Ureter (tissue), 1 donor: ENCODE measurements at places on chromosomes 1 and 21. TPM values are rescaled to one million over a fixed set of nuclear protein-coding genes. Genes with fewer than 3 reads are reported as not detected.

- DNase-seq, result no peak
Measured at GRCh38 chr1:183209533-183210158, 23.6 kb downstream of the LAMC2 start.

- DNase-seq, result peak; percentile 27
Measured at GRCh38 chr21:46161633-46162592, 6.5 kb upstream of the FTCD start.

GRCh38 chr1:23627069-23627735, 64.4 kb upstream of the RPL11 start:
- no peak for DNase-seq

DNA sequence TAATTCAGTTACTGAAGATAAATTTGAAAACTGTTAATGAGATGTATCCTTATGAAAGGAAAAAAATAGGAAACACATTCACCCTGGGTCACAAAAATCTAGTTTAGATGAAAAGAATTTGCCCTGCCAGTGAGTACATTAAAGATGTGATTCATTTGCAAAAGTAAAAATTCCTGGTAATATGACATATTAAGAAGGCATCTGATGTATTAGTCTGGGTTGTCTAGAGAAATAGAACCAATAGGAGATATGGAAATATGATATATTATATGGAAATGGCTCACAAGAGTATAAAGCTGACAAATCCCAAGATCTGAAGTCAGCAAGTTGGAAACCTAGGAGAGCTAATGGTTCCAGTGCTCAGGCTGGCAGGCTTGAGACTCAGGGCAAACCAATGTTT, 153.8 kb downstream of the MRPL39 start:
- DNase-seq, result no peak

DNA sequence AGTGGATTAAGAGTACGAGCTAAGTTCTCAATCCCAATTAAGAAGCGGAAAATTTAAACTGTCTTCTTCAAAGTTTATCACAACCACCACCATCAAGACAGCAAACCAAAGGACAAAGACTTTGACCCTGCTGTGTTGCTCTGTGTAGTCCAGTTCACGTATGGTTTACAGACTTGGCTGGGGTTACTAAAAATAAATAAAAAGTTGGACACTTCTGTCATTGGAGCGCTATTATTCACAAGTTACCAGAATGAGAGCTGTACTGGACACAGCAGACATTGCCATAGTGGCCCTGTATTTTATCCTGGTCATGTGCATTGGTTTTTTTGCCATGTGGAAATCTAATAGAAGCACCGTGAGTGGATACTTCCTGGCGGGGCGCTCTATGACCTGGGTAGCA, 21.6 kb downstream of the MRPS6 start:
- DNase-seq, result no peak

- peak; percentile 44 for DNase-seq
Measured at GRCh38 chr1:174160109-174160473, 771 bp downstream of the RABGAP1L start.

- DNase-seq, result no peak
Measured at GRCh38 chr1:50418600-50419109, 4.6 kb downstream of the DMRTA2 start.

GRCh38 chr1:11880911-11881748, 22.4 kb upstream of the NPPB start:
- DNase-seq, result no peak

The PTPN7 gene
- total RNA-seq, result 4.2 TPM
